ENCODE measurements at places on chromosomes 7 and 10.

DNA sequence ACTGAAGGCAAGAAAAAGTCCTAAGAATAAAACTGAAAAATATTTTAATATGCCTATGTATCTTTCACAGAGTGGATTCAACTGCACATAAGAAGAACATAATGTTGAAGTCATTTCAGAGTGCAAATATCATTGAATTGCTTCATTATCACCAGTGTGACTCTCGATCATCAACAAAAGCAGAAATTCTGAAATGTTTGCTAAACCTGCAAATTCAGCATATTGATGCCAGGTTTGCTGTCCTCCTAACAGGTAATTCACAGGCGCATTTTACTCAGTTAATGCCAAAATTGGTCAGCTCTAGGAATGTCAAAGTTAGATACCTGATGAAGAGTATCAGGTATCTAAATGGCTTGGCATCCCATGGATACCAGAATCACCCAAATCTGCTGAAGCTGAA is 52.0 kb downstream of the GDI2 start:
- no peak for DNase-seq

GRCh38 chr7:101236292-101236835 is 1.2 kb downstream of the CLDN15 start:
- no peak for DNase-seq

GRCh38 chr7:92809397-92809759 is 27.0 kb downstream of the CDK6 start:
- no peak for DNase-seq

DNA sequence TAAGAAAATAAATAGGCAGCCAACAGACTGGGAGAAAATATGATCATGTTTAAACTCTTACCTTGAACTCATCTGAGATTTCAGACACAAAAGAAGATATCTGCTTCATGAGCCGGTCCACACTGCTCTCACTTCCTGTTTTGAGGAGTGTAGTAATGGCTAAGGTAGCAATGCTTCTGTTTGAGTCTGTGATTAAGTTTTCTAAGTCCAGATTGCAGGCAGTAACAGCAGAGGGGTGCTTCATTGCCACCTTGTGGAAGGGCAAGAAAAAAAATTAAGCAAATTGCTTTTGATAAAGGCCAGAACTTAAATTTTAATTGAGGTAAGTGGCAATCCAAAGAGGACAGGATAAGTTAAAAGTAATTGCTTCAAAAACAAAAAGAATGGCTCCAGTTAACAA is 69.1 kb downstream of the MEST start:
- no peak for DNase-seq

- no peak for DNase-seq
Measured at GRCh38 chr10:127440371-127440770, 108.7 kb upstream of the NPS start.

Measured in kidney (tissue), 22 donors.